Stimulated activated CD8-positive, alpha-beta memory T cell treated with anti-CD3 and anti-CD28 coated beads, Interleukin-4, amount 100 ng/mL, for 4 hours (primary cell): ENCODE measurements at places on chromosomes 6 and 20.
A peak's percentile ranks its signal among the peaks of the same experiment; 100 is the strongest.

GRCh38 chr20:60559462-60559861 lies 601.2 kb downstream of the CDH26 start:
- DNase-seq, result no peak

DNA sequence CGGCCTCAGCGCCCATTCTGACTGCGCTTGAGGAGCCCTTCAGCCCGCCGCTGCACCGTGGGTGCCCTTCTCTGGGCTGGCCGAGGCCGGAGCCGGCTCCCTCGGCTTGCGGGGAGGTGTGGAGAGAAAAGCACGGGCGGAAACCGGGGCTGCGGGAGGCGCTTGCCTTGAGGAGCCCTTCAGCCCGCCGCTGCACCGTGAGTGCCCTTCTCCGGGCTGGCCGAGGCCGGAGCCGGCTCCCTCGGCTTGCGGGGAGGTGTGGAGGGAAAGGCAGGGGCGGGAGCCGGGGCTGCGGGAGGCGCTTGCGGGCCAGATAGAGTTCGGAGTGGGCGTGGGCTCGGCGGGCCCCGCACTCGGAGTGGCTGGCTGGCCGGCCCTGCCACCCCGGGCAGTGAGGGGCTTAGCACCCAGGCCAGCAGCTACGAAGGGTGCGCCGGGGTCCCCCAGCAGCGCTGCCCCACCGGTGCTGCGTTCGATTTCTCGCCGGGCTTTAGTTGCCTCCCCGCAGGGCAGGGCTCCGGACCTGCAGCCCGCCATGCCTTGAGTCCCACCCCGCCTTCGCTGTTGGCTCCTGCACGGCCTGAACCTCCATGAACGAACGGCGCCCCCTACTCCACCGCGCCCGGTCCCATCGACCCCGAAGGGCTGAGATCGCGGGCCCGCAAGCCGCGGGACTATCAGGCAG lies 45.7 kb upstream of the MCUR1 start:
- DNase-seq, result no peak

- no peak for DNase-seq
Observed at GRCh38 chr20:56322681-56323080, 36.1 kb upstream of the FAM210B start.

- no peak for DNase-seq
Observed at GRCh38 chr6:75478929-75479328, 14.7 kb downstream of the FILIP1 start.

GRCh38 chr20:63422653-63423052 lies 49.8 kb downstream of the KCNQ2 start:
- DNase-seq, result no peak

GRCh38 chr6:140663772-140664171 lies 1289.3 kb upstream of the CITED2 start:
- DNase-seq, result no peak

DNA sequence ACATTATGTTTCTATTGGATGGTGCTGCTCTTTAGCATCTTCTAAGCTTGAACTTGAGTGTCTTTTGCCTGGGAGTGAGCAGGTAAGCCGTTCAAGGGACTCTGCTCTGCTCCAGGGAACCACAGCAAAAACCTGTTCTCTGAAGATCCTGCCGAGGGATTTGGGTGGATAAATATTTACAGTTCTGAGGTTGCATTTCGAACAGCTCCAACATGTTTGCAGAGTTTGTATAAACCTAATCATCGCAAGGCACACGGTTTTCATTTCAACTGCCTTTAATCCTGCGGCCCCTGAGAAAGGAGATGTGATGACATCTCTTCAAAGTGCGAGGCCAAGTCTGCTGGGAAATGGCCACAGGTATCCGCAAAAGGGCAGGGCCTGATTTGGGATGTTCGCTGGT lies 293.4 kb downstream of the TFAP2C start:
- DNase-seq, result no peak

- no peak for DNase-seq
Observed at GRCh38 chr20:23744817-23745216, 5.9 kb downstream of the CST1 start.

DNA sequence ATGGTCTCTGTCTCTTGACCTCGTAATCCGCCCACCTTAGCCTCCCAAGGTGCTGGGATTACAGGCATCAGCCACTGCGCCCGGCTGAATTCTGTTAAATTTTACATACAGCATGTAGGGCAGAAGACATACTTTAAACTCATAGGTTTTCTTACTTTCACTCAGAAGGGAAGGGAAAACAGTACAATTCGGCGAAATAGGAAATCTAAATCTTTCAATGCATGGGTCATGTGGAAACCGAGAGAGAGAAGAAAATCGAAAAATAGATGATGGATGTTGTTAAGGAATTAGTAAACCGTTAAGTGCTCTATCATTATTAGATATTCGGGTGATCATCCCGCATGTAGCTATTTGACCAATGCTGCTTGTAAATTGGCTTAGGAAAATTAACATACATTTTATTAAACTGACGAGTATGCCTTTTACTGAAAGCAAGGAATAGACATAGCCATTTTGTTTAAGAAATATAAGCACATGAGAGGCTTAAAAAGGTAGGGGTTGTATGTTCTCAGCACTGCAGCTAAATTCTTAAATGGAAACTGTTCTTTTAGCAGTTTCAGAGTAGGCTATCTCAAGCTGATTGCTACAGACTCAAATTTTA lies 164.7 kb upstream of the AGPAT4 start:
- DNase-seq, result no peak

DNA sequence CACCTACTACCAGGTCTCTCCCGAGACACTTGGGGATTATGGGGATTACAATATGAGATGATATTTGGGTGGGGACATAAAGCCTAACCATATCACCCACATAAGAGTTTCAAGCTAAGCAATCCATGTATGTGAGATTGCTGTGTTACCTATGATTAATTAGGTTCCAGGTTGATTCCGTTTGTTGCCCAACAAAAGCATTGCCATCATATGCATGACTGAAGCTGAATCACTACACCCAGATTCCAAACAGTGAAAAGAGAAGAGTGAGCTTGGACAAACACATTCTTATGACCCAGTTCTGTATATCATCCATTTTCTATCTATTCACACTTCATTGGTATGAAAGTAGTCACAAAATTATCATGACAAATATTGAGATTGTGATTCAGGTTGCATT lies 952.5 kb upstream of the MAN1A1 start:
- no peak for DNase-seq

- DNase-seq, result no peak
Observed at GRCh38 chr6:187210-187861, 105.0 kb upstream of the DUSP22 start.

GRCh38 chr20:4441871-4442270 lies 279.8 kb upstream of the PRND start:
- no peak for DNase-seq

GRCh38 chr6:1381481-1382330 lies 7.7 kb upstream of the FOXF2 start:
- peak; percentile 9 for DNase-seq

- no peak for DNase-seq
Observed at GRCh38 chr6:168627506-168628175, 186.7 kb downstream of the SMOC2 start.

DNA sequence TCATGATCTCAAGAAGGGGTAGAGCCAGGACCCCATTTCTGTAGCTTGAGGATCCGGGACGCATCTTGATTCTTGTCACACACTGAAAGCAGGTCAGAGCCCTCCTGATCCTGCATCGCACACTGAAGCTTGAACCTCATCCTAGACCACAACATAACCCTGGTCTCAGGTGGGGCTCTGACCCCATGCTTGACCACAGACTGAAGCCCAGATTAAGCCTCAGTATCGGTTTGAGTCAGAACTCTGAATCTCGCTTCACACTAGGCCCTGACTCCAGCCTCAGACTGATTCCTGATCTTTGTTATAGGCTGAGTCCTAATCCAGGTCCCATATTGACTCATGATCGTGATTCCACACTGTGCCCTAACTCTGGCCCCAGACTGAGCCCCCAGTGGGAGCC lies 8.5 kb upstream of the RSPO4 start:
- DNase-seq, result no peak

DNA sequence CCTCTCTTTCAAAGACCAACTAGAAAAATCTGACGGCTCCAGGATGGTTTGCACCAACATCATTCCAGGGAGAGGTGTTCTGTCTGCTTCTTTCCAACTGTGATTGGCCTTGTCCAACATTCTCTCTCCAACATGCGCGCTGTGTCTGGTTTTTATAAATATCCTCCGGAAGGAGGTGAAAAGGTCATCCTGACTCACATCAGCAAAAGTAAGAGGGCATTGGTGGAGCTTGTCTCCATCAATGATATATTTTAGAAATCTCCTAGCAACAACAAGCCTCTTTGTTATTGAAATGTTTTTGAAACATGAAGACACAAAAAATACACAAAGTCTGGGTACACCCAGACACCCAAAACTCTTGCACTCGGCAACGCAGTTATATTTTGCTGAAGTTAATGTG lies 475.3 kb upstream of the JARID2 start:
- DNase-seq, result no peak

GRCh38 chr6:128507337-128508310 lies 12.8 kb downstream of the PTPRK start:
- DNase-seq, result no peak

DNA sequence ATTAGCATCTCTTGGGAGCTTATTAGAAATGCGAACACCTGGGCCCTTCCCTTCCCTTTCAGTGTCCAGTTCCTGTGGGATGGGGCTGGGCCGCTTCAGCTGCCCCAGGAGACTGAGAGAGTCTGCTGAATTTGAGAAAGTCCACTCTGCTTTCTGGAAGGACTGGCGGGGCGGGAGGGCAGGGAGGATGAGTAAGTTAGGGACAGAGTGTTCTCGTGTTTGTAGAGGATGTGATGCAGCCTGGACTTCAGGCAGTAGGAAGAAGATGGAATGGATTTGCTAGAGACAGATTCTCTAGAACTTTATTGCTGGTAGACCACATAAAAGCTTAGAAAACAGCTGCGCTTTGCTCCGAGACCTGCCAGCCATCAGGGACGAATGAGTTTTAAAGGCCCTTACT lies 1.1 kb upstream of the TULP4 start:
- no peak for DNase-seq

DNA sequence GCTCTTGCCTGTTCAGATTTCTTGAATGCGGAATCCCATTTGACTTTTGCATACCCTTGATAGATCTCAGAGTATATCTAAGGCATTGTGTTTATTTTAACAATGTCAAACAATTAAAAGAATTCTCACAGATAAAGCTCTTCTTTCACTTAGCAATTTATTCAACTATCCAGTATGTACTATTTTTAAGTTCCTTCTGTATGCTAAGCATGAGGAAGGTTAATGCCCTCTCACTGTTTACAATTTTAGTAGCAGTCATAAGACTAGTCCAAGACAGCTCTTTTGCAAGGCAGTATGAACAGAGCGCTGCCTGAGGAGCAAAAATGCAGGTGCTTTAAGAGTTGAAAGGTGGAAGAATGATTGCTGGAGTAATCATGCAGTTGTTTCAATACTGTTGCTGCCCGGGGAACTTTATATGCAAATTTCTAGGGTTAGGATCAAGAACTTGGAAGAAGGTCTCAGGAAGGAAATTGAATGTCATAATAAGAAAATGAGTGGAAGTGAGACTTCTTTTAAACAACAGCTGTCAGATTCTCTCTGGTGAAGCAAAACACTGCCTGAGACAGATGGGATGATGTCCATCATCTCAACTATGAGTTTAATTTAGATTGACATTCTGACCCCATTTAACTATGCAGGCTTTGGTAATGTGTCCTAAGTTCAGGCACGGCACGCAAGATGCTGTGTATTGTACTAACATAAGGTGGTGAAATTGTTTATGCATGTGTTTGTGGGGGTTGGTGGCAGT lies 1303.5 kb upstream of the CITED2 start:
- no peak for DNase-seq

GRCh38 chr6:149077208-149077607 lies 240.3 kb upstream of the TAB2 start:
- no peak for DNase-seq

DNA sequence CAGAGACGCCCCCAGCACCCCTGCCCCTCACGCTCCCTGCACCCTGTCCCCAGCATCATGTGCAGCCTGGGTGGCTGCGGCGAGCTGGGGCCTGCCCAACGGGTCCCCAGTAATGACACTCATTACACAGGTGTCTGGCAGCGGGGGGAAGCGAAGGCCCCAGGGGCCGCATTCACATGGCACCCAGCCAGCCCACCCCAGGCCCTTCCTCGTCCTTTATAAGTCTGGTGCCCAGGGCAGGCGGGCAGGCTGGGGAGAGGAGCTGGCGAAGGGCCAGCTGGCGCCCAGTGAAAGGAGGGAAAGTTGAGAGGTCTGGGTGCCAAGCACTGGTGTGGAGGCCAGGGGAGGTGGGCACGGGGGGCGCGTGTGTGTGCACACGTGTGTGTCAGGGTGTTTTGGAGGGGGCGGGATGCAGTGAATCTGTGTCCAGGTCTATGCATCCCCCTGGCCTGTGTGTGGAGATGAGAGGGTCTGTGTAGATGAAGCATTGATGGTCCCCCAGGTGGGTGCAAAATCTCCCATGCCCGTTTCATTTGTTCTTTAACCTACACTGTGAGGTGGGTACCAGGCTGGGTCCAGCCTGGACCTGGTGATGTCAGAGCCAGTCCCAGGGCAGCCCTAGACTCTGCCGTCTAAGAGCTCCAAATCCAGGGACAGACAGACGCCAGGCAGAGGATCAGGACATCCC lies 105.3 kb downstream of the CEBPB start:
- DNase-seq, result no peak

DNA sequence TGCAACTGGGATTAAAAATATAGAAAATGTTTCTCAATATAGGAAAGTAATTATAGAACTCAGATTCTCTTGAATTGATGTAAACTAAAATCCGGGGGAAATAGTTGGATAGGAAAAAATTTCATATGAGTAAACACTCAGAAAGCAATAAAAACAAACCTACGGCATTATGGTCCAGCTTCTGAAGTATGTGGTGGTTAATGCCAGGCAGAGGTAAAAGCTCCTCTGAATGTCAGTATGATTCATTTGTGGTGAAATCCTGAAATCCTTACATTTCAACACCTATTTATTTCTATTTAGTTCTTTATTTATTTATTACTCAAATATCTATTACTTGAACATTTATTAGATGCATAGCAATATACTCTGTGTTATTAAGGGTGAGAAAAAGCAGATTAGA lies 145.1 kb downstream of the RIMS1 start:
- no peak for DNase-seq

- no peak for DNase-seq
Observed at GRCh38 chr6:86331265-86331840, 606.0 kb upstream of the HTR1E start.

DNA sequence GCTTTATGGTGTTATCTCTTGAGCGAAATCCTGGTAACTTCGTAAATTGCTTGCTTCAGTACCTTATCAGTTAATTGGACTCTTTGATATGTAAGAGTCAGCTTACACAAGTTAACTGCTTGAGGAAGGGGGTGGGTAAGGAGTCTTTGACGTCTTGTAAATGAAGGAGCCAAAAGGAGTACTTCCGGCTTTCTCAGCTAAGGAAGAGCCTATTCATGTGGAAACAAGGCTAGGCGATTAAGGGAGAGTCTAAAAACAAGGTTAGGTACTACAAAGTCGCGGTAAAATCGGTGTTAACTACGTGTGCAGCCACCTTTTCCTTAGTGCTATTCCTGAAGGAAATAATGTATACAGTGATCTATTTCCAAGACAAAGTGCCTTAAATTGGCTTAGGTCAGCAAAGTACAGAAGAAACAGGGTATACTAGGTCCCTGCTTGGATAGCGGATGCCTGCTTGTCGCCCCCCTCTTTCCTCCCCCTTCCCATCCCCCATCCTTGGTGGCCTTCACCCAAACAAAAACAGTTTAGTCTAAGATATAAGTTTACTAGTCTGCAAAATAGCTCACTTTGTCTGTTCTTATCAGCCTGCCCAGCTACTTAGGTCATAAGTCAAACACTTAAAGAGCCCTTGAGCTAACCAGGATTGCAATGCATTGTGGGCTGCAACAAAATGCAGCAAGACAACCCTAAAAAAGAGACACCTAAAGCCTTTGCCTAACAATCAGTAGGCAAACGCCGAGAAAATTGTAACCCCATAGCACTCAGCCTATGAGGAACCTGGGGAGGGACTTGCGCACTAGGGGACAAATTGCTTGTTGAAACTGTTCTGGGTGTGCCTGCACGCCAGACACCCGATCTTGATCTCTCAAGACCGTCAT lies 147.3 kb downstream of the TRIM27 start:
- DNase-seq, result no peak
